Mammary epithelial cell (primary cell): ENCODE measurements at places on chromosomes 13 and 19. TPM values are rescaled to one million over a fixed set of nuclear protein-coding genes. Genes with fewer than 3 reads are reported as not detected.

The TNNT1 gene
- 16.5 TPM for total RNA-seq

The NUDT15 gene
- total RNA-seq = 12.0 TPM

DNA sequence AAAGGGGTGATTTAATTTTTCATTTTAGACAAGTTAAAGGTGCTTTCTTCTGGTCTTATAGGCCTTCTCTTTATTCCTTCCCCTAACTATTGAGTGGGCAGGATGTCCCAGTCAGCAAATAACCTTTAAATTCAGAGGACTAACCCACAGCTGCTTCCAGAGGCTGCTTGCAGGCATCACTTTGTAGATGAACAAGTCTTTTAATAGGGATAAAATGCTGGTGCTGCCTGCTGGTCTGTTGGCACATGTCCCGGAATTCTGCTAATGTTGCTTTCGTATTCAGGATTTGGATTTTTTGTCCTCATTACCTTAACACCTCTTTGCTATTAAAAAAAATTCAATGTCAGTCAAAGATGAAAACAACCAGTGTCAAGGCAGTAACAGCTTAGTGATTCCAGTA lies 132.7 kb upstream of the KL start:
- DNase-seq = no peak

- no peak for DNase-seq
Measured at GRCh38 chr13:110399801-110400200, 92.7 kb downstream of the COL4A2 start.
